ENCODE measurements at places on chromosomes 1 and 21. TPM values are rescaled to one million over a fixed set of nuclear protein-coding genes. Genes with fewer than 3 reads are reported as not detected.

The UBE2U gene
- not detected for total RNA-seq

The SPATA45 gene
- not detected for total RNA-seq

The ADAMTS1 gene
- 0.16 TPM for total RNA-seq

The TRNP1 gene
- total RNA-seq = 183 TPM

The CD1C gene
- total RNA-seq = not detected
